ENCODE measurements at places on chromosomes 5 and 9. TPM values are rescaled to one million over a fixed set of nuclear protein-coding genes. Genes with fewer than 3 reads are reported as not detected.

DNA sequence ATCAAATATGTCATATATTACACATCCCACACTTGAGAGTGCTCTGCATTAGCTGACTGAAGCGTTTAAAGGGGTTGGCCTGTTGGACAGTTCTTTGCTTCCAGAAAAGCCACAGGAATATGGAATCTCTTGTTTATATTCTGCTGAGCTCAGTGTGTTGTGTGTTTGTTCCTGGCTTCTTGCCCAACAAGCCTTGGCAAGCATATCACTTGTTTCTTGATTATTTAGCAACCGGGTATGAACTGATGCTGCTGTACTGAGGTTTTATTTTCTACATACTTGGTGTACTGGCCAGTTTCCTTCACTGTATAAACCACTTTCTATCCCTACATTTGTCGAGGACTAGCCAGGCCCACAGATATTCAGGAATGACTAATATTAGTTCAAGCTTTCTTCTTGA lies 378.9 kb downstream of the KCTD16 start:
- no peak for ATAC-seq
- no peaks in the 10 kb centered on the region for H3K36me3 ChIP-seq
- H3K4me3 ChIP-seq = no peak overlapping the region
- no peak overlapping the region for H3K27ac ChIP-seq
- no peaks in the 10 kb centered on the region for H3K4me1 ChIP-seq
- no peaks in the 10 kb centered on the region for H3K27me3 ChIP-seq

DNA sequence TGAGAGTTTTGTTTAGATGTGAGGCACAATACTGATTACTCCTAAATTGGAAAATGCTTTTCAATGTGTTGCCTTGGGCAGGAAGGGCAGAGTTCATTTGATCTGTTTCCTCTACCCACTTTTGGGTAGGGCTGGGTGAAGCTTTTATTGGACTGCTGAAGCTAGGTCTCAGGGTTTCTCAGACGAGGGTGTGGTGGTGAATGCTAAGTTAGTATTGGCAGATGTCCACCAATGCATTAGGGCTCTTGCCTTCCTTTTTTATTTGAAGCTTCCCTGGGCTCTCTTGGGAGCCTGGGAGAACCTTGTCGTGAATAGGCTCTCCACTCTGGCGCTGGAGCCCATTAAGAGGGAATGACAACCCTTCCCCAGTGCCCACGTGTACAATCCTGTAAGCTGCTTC lies 23.1 kb downstream of the SPTAN1 start:
- peak; percentile 31 for ATAC-seq
- H3K4me3 ChIP-seq = no peak overlapping the region
- peaks cover 92% of the 10 kb centered on the region for H3K36me3 ChIP-seq

DNA sequence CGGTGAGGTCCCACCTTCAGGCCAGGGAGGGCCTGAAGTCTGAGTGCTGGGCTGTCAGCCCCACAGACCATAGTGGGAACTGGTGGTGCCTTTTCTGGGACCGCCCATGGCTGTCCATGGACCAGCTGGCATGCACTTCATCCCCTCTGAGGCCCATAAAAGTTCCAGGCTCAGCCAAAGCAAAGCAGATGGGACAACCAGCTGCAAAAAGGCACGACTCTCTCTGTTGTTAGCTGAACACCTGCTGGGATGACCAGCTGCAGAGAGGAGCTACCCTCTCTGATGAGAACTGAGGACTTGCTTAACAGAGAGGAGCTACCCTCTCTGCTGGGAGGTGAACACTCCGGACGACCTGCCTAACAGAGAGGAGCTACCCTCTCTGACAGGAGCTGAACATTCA lies 844.3 kb upstream of the DMAC1 start:
- no peak overlapping the region for H3K4me3 ChIP-seq
- no peak for ATAC-seq
- H3K4me1 ChIP-seq = no peaks in the 10 kb centered on the region

CATSPER3 gene
- total RNA-seq = 0.78 TPM

DNA sequence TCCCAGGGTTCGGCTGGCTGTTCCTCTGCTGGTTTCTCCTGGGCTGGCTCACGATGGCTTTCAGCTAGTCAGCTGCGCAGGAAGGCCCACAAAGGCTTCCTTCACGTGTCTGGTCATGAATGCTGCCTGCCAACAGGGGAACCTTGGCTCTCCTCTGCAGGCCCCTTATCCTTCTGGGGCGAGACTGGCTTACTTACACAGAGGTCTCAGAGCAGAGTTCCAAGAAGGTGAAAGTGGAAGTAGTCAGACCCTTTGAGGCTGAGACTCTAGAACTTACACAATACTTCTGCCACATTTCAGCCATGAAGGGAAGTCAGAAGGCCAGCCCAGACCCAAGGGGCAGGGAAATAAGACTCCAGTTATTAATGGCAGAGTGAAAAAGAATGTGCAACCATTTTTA lies 99.5 kb downstream of the LHFPL2 start:
- H3K4me1 ChIP-seq = no peaks in the 10 kb centered on the region
- no peaks in the 10 kb centered on the region for H3K36me3 ChIP-seq
- H3K4me3 ChIP-seq = no peak overlapping the region
- no peak overlapping the region for H3K27ac ChIP-seq
- ATAC-seq = peak; percentile 8
- H3K27me3 ChIP-seq = no peaks in the 10 kb centered on the region

- H3K27ac ChIP-seq = no peak overlapping the region
- peaks cover 3% of the 10 kb centered on the region for H3K4me1 ChIP-seq
- H3K27me3 ChIP-seq = no peaks in the 10 kb centered on the region
- H3K36me3 ChIP-seq = no peaks in the 10 kb centered on the region
- no peak overlapping the region for H3K4me3 ChIP-seq
Observed at GRCh38 chr9:80383331-80383730, 811.6 kb downstream of the TLE4 start.

GRCh38 chr5:124420952-124421351 lies 325.5 kb downstream of the ZNF608 start:
- H3K27ac ChIP-seq = no peak overlapping the region
- H3K4me3 ChIP-seq = no peak overlapping the region
- H3K36me3 ChIP-seq = no peaks in the 10 kb centered on the region
- no peak for ATAC-seq

SLC6A7 gene
- not detected for total RNA-seq

SLCO6A1 gene
- not detected for total RNA-seq

CSF1R gene
- total RNA-seq = 58.0 TPM

OLFM1 gene
- 27.2 TPM for total RNA-seq

SPATA31C2 gene
- total RNA-seq = not detected

- H3K27me3 ChIP-seq = peaks cover 95% of the 10 kb centered on the region
- H3K4me1 ChIP-seq = no peaks in the 10 kb centered on the region
- no peaks in the 10 kb centered on the region for H3K36me3 ChIP-seq
- no peak overlapping the region for H3K4me3 ChIP-seq
Observed at GRCh38 chr5:181127907-181128626, 2.9 kb downstream of the OR2V1 start.

TLE1 gene
- total RNA-seq = 86.2 TPM

GRCh38 chr9:86253577-86253976 lies 5.9 kb downstream of the C9orf153 start:
- no peaks in the 10 kb centered on the region for H3K27me3 ChIP-seq
- no peak overlapping the region for H3K27ac ChIP-seq
- H3K4me3 ChIP-seq = no peak overlapping the region
- H3K4me1 ChIP-seq = no peaks in the 10 kb centered on the region

DNA sequence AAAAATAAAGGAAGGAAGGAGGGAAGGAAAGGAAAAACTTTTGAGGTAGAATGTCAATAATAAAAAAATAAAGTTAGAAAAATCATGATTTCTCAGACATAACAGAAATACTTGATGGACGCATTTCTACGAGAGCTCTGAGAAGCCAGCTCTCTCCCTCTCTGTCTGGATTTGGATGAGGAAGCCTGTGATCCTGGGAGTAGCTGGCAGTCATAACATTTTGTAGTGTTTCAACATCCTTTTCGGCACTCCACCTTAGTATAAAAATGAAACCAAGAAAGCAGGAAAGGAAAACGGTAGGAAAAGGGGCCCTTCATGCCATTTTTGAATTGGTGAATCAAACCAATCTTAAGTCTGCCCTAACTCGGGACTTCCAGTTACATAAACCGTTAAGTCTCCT lies 321.3 kb downstream of the EPB41L4A start:
- no peak overlapping the region for H3K4me3 ChIP-seq
- no peak for ATAC-seq
- no peaks in the 10 kb centered on the region for H3K36me3 ChIP-seq
- H3K27me3 ChIP-seq = no peaks in the 10 kb centered on the region

Measured in gastroesophageal sphincter (tissue), 4 donors.